ENCODE measurements at places on chromosomes 5 and 9.
A peak's percentile ranks its signal among the peaks of the same experiment; 100 is the strongest.

DNA sequence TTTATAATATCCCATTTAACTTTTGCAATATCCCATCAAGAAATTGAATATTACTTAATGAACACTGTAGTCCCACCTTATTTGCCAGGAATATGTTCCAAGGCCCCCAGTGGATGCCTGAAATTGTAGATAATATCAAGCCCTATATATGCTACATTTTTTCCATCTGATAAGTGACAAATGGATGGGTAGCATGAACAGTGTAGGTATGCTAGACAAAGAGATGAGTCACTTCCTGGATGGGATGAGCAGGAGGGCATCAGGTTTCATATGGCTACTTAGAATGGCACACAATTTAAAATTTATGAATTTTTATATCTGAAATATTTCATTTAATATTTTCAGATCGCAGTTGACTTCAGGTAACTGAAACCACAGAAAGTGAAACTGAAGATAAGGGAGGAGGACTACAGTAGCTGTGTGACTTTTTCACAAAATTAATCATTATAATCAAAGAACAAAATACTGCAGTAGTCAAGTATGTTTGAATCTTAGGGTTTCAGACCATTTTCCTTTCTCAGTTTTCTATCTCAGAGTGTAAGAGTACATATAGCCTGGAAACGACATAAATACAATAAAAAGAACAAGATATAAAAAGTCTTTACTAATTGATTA lies 636.4 kb upstream of the ARRDC3 start:
- DNase-seq: peak; percentile 31

DNA sequence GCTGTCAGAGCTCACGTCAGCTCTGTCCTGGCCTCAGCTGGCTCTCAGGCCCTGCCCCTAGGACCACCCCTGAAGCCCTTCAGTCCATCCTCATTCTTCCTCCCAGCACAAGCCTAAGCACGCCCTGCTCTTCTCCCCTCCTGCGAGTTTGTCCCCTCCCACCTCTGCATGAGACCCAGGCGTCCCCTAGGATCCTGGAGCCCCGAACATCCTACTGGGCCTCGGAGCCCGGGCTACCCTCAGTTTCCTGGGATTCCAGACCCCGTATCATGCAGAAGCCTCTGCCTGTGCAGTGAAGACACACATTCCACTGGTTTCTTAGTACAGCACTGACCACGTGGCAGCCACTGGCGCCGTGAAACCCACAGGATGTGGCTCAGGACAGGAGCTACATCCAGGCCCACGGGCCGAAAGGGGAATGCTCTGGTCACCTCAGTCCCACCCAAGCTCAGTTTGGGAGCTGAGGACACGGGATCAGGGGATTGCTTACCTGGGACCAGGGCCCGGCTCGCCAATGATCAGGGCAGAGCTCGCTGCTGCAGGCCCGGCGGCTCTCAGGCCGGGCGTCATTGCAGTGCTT lies 64.2 kb downstream of the ZNF354C start:
- DNase-seq: no peak

- DNase-seq: peak; percentile 20
Measured at GRCh38 chr5:74919487-74919886, 53.3 kb upstream of the FAM169A start.

- no peak for DNase-seq
Measured at GRCh38 chr5:36719282-36719681, 112.9 kb downstream of the SLC1A3 start.

- no peak for DNase-seq
Measured at GRCh38 chr5:75758116-75758515, 40.9 kb upstream of the POC5 start.

GRCh38 chr5:144198386-144198785 lies 27.7 kb downstream of the KCTD16 start:
- no peak for DNase-seq

- DNase-seq: peak; percentile 39
Measured at GRCh38 chr9:70525519-70525918, 111.1 kb upstream of the KLF9 start.

GRCh38 chr5:90703932-90704331 lies 145.3 kb downstream of the ADGRV1 start:
- no peak for DNase-seq

DNA sequence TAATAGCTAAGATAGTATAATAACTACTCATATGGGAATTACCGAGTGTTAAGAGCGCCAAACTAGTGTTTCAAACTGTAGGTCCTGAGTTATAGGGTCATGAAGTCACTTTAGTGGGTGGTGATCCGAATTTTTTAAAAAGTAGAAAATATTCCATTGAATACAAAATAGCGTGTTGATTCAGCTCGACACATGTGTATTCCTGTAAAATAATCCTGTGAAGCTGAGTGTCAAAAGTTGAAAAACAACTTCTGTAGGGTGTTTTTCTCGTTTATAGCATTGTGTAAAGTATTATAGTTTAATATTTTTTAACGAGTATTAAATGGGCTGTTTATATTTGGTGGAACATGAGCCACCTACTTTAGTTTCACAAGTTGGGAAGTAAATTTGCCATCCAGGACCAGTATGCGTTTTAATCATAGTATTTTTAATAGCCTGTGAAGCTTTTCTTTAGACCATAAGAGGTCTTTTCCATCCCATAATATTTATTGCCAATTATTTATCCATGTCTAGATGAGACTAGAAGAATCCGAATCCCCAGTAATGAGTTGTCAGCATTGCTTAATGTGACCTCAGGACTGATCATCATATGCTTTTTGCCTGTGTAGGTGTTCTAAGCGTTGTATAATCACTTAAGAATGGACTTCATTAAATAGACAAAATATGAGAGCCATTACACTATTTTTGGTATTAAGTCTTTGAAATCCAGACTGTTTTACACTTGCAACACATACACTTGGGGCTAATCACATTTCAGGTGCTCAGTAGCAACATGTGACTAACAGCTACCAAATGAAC lies 84.1 kb downstream of the PTPDC1 start:
- DNase-seq: no peak

- DNase-seq: no peak
Measured at GRCh38 chr9:96187151-96187555, 114.8 kb downstream of the HSD17B3 start.

DNA sequence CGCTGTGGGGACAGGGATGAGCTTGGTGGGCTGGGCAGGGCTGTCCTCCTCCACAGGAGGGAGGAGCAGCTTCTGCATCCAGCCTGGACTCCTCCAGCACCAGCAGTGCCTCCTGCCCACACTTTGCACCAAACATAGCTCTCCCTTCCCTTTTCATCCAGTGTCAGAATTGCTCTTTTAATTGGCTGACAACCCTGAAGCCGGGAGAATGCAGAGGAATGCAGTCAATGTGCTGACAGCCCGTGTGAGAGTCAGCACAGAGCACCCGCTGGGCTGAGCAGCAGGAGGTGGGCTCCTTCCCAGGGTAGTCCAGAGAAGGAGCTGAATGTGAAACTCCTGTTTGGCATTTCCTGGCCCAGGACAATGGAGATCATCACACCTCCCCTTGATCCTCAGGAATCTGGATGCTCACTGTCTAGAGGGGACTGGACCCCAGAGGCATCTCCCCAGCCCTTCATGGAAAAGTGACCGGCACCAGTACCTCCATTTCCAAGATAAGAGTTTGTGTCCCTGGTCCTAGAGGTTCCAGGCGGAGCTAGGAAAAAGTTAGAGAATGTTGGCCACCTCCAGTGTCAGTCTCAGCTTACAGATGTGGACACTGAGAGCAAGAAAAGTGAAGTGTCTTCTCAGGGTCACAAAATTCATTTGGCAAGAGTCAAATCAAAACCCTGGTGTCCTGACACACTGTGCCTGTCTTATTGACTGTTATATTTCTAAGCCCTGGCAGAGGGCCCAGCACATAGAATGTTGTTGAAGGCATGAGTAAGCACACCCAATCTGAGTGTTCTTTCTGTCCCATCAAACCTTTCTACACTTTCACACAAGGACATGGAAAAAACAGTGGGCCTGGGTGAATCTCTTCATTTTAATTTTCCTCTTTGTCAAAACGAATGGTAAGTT lies 202.1 kb downstream of the SNX18 start:
- DNase-seq: no peak

DNA sequence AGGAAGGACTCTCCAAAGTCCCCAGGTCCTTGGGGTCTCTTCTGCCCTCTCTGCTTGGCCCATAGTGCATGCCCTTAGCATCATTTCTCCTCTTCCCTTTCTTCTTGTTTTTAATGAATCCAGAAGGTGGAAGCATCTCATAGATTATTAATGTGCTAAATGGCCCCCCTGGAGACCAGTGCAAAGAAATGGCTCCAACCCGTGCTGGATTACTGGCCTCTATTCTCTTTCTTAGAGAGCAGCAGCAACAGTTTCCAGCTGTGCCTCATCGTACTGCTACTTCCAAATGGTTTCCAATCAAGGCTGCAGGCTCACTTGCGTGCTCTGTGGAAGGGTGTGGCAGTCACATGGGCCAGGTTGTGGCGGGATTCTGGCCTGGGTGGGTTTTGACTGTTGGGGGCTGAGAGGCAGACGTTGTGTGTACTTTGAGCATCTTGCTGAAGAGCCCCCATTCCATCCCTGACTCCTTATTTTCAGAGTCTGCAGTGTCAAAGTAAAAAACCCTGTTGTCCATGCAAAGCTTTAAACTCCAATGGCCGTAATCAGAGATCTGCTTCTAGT lies 139.7 kb downstream of the GABBR2 start:
- DNase-seq: no peak

DNA sequence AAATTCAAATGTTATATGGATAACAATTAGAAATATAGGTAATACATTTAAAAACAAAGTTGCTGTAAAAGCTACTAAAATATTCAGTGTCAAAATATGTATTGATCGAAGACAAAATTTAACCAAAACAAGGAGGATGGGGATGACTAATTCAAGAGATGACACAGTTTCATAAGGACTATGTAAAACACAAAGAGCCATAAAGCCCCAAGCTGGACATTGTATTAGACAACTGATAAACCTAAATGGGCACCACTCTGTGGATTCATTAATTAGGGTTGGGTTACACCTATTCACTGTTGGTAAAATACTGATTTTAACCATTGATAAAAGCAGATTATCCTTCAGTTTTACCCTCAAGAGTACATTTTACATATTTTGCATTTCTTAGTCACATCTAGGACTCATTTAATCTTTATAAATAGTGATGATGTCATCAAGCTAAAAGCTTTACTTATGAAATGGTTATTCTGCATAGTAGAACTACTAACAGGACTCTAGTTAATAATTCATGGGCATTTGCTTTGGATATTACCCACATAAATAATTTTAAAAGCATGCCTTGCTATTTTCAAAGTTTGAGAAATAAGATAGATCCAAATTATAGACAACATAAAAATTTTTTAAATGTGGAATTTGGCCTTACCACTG lies 13.7 kb downstream of the TUT7 start:
- DNase-seq: no peak

DNA sequence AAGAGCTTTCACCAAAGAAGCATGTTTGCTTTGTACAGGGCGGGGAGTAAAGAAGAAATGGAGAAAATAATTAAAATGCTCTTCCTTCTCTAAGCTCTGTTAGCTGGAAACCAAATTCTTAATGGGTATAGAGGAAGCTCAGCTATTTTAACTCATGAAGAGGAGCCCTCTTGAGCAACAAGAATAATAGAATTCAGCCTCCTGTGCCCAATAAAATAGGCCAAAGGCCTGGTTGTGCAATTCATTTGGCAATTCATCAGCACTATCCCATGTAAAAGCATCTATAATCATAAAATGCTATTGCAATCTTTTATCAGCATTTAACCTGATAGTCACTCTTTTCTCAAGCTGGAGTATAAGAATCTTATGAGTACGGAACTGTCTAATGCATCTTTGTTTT lies 133.6 kb upstream of the CDH6 start:
- DNase-seq: no peak

- DNase-seq: no peak
Measured at GRCh38 chr5:150765799-150766169, 7.0 kb upstream of the DCTN4 start.

GRCh38 chr9:3502560-3503398 lies 23.0 kb downstream of the RFX3 start:
- DNase-seq: no peak

All from HS-5 (cell line).